ENCODE measurements at places on chromosomes 6 and 20.

- DNase-seq, result no peak
Observed at GRCh38 chr6:167796192-167796981, 30.3 kb upstream of the AFDN start.

DNA sequence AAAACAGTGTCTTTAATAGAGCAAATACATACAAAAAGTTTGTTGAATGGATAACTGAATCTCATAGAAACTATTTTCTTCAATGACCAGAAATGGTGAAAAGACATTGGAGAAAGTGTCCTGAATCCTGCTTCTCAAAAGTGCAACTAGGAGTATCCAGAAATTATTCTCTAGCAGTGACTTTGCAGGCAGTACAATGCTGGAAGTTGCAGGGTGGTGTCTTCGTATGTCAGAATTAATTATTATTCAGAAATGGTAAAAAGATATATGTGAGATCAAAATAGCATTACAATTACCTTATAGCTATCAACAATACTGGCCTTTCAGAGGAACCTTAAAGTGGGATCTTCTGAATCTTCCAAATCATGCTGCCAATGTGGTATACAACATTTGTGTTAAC is 10.0 kb downstream of the FRK start:
- DNase-seq, result no peak

GRCh38 chr20:51108638-51109363 is 85.9 kb upstream of the KCNG1 start:
- no peak for DNase-seq

GRCh38 chr20:4978050-4978918 is 23.0 kb downstream of the SLC23A2 start:
- no peak for DNase-seq

DNA sequence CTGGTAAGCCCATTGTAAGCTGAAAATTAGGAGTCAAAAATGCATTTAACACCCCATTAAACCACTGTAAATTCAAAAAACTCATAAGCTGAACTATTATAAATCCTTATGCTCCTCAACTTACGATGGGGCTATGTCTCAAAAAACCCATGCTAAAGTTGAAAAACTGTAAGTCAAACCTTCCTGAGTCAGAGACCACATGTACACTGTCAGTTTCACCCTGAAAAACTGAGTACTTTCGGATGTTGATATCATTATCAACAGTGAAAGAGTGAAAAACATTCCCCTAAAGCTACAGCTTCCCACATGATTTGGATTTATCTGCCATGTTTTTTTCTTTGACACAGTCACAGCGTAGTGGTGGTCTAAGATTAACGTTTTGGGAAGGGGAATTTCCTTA is 14.2 kb downstream of the RAB23 start:
- DNase-seq, result no peak

DNA sequence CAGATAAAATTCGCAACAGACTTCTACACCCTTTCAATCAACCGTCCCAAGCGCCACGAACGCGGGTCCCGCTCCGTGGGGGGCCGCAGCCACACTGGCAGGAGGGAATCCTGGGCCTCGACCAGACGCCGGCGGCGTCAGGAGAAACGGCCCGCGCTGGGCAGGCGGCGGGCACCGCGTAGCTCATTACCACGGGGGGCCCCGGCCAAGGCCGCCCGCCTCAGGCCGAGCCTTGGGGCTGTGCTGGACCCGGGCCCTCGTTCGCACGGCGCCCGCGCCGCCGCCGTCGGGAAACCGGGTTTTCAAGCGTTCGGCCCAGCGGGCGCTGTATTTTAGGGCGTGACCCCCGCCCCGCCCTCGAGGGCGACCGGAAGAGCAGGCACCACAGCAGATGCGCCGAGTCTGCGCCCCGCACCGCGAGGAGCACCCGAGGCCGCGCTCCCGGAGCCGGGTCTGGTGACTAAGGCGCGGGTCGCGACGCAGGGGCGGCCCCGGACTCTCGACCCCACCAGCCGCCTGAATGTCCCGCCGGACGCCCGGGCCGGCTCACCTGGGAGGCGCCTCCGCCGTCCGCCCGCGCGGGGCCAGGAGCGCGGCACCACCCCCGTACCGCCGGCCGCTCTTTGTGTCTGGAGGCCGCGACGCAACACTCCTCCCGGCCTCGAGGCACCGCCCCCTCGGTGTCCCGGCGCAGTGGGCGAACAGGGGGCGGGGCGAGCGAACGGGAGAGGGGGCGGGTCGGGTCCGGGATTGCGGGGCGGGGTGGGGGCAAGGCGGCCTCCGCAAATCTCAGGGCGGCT is at the start of gene NINL:
Gene NINL (minus strand): TSS at position 627 of the 800 bp plus-strand sequence. CDS start 58,944 bp downstream, outside the sequence.
- peak; percentile 69 for DNase-seq

DNA sequence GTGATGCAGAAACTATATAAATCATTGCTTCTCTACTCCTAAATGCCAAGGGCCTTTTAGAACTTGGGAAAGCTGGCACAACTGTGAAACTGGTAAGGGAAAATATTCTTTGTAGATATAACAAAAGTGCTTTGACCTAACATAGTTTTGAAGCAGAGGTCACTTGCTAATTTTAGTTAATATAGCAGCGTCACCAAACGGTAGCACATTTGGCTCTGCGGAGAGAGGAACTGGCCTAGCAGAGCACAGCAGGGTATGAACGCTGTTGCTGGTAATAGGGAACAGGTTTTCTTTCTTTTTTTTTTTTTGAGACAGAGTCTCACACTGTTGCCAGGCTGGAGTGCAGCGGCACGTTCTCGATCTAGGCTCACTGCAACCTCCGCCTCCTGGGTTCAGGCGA is 67.4 kb downstream of the ECT2L start:
- DNase-seq, result no peak

DNA sequence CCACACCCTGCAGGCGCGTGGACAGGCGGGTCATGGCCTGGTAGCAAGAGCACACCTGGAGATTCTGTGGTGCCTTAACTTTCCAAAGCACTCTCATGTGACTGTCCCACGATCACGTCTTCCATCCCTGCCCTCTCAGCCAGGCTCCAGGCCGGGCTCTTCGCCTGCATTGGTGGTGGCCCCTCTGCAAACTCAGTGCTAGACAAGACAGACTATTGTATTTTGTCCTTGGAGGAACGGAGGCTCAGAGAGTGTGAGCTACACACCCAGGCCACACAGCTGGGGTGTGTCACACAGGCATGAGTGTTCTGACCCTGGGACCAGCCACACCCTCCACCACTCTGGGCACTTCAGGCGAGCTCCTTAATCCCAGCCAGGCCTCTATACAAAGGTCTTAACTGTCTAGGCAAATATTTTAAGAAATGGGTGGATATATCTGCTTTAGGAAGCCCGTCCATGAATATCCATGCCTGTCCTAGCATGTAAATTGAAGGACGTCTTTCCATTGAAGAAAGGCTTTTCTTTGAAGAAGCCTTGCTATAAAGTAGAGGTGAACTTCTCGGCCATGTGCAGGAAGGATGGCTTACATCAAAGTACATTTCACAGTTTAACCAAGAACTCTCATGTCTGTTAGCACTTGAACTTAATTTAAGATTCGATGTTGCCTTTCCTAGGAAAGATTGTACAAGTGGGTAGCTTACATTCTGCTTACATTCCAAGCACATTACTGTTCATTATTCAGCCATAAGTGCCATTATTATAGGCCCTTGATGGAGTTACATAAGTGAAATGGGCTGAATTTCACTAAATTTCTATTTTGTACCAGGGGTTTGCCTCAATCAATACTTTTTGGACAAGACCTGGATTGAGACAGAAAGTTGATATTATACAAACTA is 263.9 kb downstream of the DLL1 start:
- no peak for DNase-seq

DNA sequence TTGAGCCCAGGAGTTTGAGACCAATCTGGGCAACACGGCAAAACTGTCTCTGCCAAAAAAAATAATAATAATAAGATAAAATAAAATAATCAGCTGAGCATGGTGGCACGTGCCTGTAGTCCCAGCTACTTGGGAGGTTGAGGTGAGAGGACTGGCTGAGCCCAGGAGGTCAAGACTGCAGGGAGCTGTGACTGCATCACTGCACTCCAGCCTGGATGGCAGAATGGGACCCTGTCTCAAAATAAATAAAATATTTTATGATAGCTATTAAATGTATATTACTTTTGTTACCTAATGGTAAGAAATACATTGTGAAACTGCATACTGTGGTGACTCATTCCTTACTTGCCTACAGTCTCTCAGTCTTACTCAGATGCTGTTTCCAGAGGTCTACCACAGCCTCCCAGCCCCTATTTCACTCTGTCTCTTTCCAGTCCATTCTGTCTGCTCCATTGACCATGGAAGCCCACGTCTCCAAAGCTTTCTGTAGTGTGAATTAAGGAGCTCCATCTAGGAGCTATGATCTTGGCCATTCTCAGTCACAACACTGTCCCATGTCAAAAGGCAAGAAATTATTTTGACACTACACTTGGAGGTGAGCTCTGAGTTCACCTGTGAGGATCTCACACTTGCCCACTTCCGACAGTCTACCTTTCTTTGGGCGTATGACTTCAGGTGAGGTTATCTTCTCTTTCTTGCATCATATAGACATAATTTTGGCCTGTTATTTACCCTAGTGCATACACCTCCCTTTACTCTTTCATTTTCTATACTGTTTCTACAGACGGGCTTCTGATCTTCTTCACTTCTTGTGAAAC is 22.4 kb upstream of the SNX9 start:
- peak; percentile 68 for DNase-seq

DNA sequence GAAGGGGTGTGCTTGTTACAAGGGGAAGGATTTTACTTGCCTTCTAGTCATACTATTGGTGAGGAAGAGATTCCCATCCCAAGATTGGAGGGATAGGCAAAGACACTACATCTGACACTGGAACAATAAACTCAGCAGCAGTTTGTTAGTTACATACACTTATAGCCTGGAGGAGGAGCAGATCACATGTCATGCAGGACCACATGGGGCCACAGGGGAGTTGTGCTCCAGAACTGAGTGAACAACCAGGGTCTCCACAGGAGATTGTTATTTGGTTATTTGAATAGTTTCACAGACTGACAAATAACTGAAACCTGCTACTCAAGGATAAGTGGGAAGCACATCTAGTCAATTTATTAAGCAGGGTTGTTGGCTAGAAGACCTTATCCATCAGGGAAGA is 559.4 kb upstream of the MANEA start:
- DNase-seq, result no peak

- peak; percentile 14 for DNase-seq
Observed at GRCh38 chr6:135014353-135014832, 40.2 kb downstream of the HBS1L start.

GRCh38 chr6:125354649-125355048 is 52.9 kb upstream of the HDDC2 start:
- DNase-seq, result no peak

DNA sequence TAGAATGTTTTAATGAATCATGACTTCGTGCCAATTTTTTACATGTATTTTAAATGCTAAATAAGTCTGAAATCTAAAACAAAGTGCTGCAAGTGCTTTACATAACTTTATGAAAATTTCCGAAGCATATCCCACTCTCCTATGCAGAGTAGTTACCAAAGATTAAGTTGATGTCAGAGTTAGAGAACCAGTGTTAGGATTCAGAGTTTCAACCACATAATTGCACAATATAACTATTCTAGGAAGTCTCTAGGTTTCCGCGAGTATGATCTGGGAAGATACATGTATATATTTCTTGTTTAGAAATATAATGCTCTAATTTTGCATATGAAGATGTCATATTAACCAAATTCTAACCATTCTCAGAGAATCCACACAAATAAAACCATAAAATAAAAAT is 74.8 kb downstream of the ASCC3 start:
- no peak for DNase-seq

- DNase-seq, result no peak
Observed at GRCh38 chr20:42567409-42567808, 622.3 kb downstream of the PTPRT start.

DNA sequence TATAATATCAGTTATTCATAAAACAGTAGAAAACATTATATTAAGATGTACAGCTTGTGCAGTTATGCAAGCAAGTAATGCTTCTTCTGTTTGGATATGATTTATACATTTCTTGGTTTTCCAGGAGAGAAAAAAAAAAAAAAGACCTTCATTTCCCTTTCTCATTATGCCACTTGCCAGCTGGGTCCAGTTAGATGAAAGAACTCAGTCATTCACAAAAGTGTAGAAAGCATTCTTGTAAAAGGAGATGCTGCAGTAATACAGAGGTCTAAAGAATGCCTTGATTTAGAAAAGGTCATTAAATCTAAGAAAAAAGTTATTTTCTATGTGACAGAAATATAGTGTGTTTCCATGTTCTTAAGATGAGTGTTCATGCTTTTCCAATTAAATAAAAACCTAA is 7.4 kb downstream of the PDE7B start:
- DNase-seq, result no peak

- DNase-seq, result no peak
Observed at GRCh38 chr20:8498571-8498970, 366.5 kb downstream of the PLCB1 start.

DNA sequence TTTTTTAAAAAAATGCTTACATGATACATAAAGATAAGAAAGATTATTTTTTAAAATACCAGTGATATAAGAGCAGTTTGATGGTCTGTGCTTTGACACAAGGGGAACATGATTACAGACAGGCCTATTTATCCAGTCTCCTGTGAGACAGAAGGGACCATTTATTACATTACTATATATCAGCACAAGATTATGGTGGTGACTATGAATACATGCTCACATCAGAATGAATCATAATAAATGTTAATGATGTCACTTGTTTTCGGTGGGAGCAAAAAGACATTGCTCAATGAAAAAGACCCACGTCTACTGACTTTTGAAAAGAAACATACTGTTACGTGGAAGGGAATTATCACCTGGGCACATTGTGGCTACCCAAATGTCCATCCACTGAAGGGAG is 455.1 kb downstream of the CDC5L start:
- no peak for DNase-seq

DNA sequence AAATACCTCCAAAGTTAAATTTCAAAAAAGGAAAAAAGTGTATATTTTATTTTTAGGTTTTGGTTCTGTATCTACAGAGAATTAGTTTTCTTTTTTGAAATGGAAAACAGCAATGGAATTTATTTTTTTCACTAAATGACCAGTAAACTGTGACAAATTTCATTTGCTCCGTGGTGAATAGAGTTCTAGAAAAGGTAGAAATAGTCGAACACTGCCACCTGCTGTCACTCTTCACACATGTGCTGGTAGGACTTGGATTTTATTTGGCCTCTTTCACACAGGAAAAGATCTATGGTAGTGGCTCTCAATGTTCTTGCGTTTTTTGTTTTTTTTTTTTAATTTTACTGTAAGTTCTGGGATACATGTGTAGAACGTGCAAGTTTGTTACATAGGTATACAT is 312.5 kb downstream of the EYA4 start:
- peak; percentile 31 for DNase-seq

DNA sequence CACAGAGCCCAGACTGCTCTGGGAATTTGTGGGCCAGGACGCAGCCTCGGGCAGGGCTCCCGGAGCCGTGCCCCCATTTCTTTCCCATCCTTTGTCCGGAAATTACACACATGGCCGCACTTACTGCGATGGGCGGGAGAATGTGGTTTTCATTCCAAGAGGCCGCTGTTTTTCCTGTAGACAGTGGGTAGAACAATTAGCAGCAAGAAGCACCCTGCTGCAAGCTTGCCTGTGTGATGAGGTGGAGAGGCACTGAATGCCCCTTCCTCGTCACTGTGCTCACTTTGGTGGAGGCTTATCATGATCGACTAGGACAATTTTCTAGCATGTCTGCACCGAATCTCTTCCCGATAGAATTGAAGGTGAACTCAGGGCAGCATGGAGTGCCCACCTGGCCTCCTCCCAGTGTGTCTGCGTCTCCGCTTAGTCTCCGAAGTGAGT is 102.8 kb downstream of the DACT2 start:
- DNase-seq, result no peak

- DNase-seq, result peak; percentile 59
Observed at GRCh38 chr6:29708432-29709179, 14.6 kb upstream of the HLA-F start.
